ENCODE measurements at places on chromosomes 5 and 9.

DNA sequence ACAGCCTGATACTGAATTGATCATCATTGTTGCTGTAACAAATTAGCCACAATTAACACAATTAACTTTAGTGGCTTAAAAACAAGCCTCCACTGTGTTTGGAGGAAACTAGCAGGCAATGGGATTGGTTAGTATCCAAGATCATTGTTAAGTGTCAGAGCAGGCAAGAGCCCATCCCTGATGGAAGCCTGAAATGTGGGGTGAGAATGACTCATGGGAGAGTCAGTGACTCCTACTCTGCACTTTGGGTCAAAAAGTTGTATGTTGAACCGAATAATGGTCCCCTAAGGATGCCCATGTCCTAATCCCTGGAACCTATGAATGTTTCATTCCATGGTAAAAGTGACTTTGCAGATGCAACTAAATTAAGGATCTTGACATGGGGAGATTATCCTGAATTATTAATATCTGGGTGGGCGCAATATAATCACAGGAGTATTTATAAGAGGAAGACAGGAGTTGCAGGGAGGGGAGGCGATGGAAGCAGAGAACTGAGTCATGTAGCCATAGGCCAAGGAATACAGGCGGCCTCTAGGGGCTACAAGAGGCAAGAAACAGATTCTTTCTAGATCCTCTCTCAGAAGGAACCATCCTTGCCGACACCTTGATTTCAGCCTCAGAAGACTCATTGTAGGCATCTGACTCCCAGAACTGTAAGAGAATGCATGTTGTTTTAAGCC is 28.8 kb downstream of the ALG2 start:
- DNase-seq = no peak

DNA sequence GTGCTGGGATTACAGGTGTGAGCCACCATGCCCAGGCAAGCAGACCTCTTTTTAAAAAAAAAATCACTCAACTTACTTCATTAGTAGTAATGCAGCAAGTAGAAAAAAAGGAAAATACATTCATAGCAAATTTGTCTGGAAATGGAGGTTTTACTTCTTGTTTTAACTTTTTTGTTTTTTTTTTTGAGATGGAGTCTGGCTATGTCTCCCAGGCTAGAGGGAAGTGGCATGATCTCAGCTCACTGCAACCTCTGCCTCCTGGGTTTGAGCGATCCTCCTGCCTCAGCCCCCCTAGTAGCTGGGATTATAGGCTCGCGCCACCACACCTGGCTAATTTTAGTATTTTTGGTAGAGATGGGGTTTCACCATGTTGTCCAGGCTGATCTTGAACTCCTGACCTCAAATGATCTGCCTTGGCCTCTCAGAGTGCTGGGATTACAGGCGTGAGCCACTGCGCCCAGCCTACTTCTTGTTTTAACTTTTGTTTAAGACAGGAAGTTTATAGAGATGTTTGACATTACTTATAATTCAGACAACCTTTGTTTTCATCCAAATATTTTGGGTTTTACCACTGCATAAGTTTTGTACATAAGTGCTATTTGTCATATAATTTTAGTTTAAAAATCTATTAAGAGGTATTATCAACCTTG is 26.5 kb downstream of the UBE2R2 start:
- DNase-seq = no peak

- DNase-seq = no peak
Observed at GRCh38 chr5:86095092-86095491, 522.6 kb upstream of the COX7C start.

DNA sequence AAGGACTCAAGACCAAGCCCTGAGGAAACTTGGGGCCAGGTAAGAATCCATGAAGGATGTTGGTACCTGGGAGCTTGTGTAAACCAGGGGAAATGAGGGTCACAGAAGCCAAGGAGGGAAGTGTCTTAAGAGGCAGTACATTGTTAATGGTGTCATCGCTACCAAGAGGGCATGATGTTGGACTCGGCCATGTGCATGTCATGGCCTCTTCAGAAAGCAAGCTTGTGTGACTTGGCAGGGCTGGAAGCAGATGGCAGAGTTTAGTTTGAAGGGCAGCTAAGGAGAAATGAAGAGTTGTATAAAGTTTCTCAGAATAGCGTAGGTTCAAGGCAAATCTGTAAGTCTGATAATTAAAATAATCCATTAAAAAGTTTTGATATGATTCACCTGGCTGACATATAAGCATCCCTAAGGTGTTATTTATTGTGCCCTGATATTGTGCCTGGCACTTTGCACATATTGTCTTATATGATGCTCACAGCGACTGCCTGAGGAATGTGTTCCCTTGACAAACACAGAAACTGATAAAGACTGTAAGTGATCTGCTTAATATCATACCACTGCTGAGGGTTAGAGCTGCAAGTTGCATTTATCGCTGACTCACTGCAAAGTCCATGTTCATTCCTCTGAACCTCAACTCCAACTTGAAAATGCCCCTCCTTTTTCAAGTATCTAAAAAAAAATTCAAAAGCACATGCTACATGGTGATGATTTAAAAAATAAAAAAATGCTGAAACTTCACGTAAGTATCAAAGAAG is 81.3 kb upstream of the PTPN3 start:
- no peak for DNase-seq

DNA sequence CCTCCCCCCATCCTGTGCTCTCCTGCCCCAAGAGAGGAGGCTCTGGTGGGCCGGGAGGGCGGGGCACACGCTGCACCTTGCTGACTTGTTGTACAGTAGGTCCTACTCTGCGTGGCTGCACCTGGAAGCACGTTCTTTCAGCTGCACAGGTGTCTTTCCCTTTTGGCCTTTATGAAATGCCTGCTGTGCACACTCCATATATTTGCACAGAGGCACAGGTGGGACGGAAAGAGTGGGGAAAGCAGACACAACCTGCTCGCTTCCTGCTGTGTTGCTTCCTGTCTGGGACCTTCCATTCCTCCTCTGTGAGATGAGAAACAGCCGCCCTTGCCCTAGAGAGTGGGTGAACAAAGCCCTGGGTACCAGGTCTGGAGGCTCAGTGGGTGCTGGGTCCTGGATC is 4.8 kb downstream of the USP20 start:
- DNase-seq = no peak

GRCh38 chr5:97425511-97425910 is 242.5 kb upstream of the RIOK2 start:
- DNase-seq = no peak

- DNase-seq = no peak
Observed at GRCh38 chr9:121596515-121596914, 54.9 kb upstream of the DAB2IP start.

DNA sequence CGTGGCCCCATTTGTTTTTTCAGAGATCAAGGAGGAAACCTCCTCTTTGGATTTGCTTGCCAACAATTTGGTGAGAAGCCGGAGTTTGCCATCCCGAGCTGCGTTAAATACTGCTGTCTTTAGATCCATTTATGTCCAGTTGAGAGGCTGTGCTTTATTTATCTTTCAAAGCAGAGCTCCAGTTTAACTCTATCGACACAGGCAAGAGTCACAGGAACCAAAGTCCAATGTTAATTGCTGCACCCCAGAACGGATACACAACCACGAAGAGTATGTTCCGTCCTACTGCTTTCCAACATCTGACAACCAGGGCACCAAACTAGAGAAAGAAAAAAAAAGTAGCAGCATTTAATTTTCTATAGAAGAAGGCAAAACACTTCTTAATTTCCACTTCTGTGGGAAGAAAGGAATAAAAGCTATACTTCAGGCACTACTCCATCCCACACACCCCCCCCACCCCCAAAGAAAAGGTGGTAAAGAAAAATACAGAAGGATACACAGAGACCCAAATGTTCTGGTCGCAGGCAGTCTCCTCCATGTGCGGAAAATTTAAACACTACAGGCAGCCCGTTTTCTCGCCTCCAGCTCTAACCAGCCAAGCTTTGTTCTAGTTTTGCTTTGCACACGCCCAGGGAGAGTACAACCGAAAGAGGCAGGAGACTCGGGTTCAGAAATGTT is 1.1 kb downstream of the FEM1C start:
- no peak for DNase-seq

GRCh38 chr5:56910210-56910965 is 992 bp downstream of the SETD9 start:
- DNase-seq = peak; percentile 72

DNA sequence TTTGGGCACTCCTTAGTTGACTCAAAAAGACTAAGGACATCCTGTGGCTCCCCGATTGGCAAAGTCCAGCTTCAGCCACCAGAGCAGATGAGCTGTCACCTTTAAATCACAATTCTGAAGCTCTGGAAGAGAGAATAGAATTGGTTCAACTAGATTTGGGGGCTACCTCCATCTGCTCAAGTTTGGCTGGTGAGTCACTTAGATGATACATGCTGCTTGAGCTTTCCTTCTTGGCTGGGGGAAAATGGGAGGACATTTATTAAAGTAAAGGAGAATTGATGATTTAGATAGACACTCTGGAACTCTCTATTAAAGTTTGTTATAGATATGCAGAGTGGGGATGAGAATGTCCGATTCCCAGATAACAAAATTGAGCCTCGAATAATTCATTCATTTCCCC is 30.0 kb upstream of the GRIA1 start:
- DNase-seq = no peak

- DNase-seq = no peak
Observed at GRCh38 chr5:43619911-43620310, 16.9 kb downstream of the NNT start.

- no peak for DNase-seq
Observed at GRCh38 chr5:87674235-87674634, 261.5 kb upstream of the CCNH start.

DNA sequence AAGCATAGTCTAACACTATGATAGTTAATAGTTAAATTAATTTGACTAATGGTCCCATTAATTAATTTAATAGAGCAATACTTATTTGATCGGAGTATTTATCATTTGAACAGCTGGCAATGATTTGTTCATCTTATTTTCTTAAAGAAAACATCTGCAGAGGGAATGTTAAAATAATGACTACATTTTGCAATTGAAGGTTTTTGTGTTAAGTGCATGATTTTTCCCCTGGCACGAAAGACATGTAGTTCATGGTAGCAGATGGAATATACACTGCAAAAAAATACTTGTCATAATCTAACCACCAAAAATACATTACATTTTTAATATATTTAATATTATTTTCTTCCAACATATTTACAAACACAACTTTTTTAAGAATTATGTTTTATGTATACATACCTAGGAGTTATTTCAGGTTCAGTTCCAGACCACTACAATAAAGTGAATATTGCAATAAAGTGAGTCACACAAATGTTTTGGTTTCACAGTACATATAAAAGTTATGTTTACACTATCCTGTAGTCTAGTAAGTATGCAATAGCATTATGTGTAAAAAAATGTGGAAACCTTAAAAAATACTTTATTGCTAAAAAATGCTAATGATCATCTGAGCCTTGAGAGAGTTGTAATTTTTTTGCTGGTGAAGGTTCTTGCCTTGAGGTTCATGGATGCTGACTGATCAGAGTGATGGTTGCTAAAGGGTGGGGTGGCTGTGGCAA is 292.6 kb upstream of the DAB2 start:
- DNase-seq = no peak

DNA sequence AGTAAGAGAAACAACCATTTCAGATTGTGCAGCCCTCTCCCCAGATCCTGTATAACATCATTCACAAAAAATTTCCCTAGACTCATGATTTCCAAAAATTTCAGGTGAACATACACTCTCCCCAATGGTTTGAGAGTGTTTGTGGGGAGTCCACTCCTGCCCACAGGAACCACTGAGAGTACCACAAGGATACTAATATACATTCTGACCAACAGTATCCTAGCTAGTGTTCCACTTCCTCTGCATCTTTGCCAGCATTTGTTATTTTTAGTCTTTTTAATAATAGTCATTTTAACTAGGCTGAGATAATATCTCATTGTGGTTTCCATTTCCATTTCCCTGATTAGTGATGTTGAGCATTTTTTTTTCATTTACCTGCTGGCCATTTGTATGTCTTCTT is 155.4 kb downstream of the DTWD2 start:
- no peak for DNase-seq

- DNase-seq = no peak
Observed at GRCh38 chr5:73274121-73274520, 101.1 kb downstream of the TMEM174 start.

GRCh38 chr9:126626127-126626925 is 12.6 kb downstream of the LMX1B start:
- DNase-seq = no peak

DNA sequence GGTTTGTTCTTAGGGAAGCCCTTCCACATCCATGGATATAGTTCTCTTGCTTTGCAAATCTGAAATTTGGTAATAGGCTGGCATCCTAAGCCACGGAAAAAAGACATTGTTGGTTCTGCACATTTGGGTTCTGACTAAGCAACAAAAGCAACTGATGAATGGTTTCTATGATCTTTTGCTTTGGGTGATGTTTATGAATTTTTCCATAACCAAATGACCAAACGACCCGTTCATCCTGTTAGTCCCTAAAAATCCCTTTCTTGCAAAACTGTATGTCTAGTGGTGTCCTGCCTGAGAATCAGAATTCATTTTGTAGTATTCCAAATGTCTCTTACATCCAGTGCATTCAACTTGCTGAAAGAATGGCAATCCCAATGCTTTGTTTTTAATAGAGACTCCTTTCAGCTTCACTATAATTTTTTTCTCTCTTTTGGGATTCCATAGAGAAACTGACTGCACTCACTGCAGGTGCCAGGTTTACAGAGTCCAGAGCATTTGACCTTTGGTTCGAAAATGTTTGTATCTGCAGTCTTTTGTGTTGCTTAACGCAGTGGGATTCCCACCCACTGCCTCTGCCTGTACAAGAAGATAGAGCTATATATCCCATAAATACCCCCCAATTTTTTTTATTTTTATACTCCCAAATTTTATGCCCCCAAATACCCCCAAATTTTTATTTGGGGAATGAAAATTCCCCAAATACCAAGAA is 4.7 kb downstream of the SPTAN1 start:
- no peak for DNase-seq

DNA sequence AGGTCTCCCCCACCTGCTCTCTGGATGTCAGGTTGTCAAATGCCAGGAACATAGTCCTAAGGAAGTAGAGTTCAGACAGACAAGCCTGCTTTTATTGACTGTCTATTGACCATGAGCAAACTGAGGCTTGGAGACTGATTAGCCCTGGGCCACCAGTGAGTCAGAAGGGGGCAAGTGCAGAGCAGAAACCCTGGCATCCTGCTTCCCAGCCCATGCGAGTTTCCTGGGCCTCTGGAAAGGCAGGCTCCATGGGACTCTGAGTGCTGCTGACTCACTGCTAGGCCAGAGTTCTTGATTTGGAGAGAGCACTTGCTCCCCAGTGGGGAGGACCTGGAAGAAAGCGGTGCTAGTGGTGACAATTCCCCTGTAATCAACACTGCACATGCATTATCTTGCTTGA is 2.8 kb upstream of the HBEGF start:
- no peak for DNase-seq

DNA sequence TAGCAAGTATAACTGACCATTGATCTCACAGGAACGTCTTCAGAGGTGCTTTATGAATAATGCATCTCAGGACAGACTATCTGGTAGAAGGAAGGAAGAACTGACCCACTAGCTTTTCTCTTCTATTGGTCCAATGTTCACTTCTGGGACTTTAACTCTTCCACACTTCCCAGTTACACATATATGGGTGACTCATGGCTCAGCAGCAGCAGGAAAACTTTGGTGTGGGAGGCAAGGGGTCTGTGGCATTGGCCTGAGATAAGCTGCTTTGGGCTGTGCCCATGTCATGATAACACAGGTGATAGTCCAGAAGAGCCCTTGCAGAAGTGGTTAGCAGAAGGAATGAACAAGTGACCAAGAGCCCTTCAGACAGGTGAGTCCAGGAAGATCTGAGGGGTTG is 148.8 kb downstream of the RAB3C start:
- no peak for DNase-seq
